ENCODE measurements at places on chromosomes 1 and 21.
A peak's percentile ranks its signal among the peaks of the same experiment; 100 is the strongest.

- no peak for DNase-seq
Observed at GRCh38 chr1:19010503-19010902, 54.0 kb upstream of the IFFO2 start.

GRCh38 chr1:94044290-94044790 is 76.6 kb downstream of the ABCA4 start:
- DNase-seq = no peak

GRCh38 chr1:83763361-83764095 is 235.4 kb downstream of the TTLL7 start:
- no peak for DNase-seq

DNA sequence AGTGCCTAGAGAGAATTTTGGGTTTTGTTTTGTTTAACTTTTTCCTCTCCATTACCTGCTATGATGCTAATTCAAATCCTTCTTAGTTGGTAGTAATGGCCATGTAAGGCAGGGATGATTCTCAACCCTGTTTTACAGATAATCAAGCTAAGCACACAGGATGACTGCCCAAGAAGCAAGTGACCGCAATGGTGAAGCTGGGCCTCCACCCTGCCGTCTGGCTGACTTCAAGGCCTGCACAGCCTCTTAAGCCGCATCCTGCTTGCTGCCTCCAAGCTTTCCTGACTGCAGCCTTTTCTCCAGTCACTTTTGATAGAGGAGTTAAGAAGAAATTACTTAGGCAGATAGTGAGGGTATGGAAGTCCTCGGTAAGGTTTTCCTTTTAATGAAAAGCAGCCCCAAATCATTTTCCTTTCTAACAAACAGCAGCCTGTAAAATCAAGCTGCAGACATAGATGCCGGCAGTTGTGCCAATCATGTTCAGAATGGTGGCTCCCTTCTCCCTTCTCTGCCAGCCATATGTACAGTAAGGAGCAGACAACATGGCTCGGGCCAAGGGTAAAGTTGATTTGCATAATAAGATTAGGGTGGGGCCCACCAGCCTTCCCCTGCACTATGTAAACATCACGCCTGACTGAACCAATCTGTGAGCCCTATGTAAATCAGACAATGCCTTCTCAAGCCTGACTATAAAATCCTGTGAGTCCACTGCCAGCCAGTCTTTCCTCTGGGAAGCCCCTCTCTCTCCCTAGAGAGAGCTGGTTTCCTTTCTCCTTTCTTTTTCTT is 8.8 kb upstream of the CTBS start:
- DNase-seq = peak; percentile 20

GRCh38 chr1:185971688-185972087 is 237.5 kb downstream of the HMCN1 start:
- peak; percentile 90 for DNase-seq

DNA sequence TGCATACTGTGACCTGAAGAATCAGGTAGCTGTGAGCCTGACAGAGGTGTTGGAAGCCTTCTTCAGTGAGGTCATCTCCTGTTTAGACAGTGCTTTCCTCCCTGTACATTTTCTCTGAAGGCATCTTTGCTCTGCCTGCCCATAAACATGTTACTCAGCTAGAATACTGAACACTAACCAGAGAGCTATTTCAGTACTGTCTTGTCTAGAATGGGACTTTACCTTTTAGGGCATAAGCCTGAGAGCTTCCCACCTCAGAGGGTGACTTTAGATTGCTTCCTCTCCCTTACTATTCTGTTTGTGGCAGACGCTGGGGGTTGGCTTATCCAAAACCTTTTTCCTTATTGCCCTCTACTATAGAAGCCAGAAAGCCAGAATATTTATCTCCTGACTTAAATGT is 23.3 kb upstream of the ZNF326 start:
- no peak for DNase-seq

Measured in AG10803 (cell line).